ENCODE measurements at places on chromosomes 11 and 22.

DNA sequence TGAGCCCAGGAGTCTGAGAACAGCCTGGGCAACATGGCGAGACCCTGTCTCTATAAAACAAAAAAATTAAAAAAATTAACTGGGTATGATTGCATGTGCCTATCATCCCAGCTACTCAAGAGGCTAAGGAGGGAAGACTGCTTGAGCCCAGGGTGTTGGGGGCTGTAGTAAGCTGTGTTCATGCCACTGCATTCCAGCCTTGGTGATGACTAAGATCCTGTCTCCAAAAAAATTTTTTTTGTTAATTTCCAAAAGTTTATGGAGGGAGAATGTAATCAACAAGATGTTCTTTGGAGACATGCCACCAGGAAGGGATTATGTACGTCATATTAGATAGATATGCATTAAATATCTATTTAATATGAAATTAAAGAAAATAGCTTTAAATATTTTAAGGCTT, 267.5 kb downstream of the SBF2 start:
- no peak for DNase-seq

GRCh38 chr11:37724315-37724714, 1126.3 kb upstream of the RAG2 start:
- no peak for DNase-seq

DNA sequence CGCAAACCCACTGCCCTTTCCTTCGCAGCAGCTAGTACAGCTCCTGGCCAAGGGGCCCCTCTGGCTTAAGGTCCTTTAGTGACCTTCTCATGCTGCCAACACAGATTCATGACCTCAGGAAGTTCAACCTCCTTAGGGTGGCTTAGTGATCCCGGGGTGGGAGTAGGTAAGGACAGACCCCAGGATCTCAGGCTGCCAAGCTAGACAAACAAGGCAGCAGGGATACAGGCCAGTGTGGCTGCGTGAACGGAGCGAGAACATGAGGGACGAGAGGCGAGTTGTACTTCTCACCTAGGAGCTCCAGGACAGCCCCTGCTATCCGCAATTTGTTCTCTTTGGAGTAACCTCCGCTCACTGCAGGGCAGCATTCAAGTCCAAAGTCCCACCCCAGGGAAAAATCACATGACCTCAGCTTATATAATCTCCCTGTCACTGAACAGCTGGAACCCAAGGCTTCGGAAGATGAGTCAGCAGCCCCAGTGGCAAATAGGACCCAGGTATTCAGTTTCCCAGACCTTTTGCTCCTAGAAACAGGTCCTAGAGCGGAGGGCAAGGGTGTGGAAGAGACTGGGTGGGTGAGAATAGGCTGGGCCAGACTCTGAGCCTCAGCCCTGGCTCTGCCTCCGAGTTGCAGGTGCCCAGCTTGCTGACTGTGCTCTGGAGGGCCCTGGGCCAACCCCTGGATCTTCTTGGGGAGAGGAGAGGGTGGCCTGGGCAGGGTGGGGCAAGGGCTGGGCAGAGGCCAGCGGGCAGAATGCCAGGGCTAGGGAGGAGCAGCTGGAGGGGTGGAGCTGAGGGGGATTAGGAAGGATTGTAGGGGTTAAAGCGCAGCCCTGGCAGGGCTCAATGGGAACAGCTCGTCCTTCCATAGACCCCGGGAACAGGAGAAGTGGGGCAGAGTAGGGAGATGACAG, 13.1 kb downstream of the USP2 start:
- no peak for DNase-seq

DNA sequence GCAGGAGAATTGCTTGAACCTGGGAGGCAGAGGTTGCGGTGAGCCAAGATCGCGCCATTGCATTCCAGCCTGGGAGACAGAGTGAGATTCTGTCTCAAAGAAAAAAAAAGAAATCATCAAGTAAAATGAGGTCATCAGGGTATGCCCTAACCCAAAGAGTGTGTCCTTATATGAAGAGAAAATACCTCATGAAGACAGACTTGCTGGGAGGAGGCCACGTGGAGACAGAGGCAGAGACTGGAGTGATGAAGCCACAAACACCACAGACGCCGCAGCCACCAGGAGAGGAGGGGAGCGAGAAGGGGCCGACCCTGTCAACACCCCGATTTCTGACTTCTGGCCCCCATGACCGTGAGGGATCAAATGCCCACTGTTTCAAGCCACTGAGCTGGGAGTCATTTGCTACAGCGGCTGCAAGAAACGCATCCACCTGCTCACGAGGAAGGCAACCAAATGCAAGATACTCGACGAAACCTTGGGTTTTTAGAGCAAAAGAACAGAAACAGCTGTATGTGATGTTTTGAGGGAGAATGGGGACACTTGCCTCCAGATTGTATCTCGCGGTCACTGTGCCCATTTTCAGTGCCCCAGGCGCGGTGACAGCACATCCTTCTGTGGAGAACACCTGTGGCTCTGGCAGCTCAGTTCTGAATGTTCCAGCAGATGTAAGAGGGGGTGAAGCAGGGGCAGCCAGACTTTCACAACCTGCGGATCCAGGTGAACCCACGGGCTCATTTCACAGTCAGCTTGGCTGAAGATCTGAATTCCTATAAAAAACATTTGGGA, 1317.2 kb downstream of the TBC1D22A start:
- DNase-seq = no peak

DNA sequence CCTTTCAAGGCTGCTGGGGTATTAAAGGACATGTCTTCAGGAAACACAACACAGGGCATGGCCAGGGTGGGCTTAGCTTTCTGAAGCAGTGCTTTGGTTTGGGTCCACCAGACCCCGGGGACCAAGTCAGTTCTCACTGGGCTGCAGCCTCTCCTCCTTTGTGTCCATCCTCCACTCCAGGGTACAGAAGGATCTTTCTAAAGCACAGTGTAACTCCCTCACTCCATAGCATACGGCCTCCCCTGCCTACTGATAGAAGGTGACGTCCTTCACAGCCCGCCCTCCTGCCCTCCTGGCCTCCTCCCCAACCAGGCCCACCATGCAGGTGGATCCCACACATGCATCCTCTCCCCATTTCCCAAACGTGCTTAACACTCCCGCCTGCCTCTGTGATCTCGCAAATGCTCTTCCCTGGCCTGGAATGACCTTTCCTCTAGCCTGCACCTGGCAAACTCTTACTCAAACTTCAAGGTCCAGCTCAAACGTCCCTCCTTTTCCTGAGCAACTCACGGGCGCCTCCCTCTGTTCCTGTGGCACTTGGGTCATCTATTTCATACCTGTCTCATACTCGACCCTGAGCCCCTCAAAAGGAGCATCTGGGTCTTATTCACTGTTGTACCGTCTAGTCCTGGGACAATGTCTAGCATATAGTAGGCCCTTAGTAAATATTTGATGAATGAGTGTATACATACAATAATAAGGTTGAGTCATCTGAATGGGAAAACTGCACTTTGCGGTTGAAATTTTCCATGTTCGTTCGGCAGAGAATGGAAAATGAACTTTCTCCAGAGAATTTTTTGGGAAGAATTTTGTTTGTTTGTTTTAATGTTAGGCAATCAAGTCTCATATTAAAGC, 187.7 kb downstream of the EFCAB6 start:
- no peak for DNase-seq

GRCh38 chr11:106446955-106447354, 369.5 kb downstream of the AASDHPPT start:
- DNase-seq = no peak

DNA sequence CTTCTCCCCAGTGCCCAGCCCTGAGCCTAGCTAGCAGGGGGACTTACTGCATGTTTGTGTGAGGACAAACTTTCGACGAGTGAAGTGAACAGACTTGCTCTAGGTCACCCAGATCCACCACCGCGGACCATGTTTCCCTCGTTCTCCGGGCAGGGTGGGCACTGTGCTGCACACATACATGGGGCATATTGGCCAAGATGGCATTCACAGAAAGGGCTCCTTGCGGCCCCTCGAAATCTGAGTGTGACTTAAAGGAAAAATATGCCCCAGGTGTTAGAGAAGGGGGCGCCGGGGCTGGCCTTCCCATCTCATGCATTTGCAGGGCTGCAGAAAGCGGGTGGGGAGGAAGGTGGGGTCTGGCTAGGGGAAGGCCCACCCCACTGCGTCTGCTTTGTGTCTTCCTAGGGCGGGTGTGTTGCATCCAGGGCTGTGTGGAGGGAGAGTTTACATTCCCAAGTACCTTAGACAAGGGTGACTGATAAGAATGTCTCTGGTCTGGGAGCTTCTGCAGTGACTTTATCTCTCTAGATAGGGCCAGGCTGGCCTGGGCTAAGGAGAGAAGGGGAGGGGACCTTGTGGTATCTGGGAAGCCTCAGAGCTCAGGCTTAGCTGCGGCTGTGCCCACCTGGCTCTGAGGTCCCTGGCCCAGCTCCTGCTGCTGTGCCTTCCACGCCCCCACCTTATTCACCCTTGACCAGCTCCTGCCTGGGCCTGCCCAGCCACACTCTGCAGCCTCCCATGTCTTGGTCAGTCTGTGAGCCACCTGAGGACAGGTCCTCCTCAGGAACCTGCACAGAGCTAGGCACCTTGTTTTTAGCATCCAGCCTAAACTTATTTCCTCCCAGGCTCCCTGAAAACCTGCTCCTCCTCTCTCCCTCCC, 45.8 kb downstream of the LRRC32 start:
- DNase-seq = no peak

- DNase-seq = peak; percentile 16
Measured at GRCh38 chr11:6604081-6604626, 580 bp downstream of the ILK start.

- DNase-seq = no peak
Measured at GRCh38 chr11:18641677-18642076, 7.5 kb upstream of the SPTY2D1 start.

All from activated CD4-positive, CD25-positive, alpha-beta regulatory T cell treated with anti-CD3 and anti-CD28 coated beads, Interleukin-2, amount 50 U/mL, for 16 hours (primary cell).